ENCODE measurements at places on chromosomes 16 and 17.
A peak's percentile ranks its signal among the peaks of the same experiment; 100 is the strongest.

DNA sequence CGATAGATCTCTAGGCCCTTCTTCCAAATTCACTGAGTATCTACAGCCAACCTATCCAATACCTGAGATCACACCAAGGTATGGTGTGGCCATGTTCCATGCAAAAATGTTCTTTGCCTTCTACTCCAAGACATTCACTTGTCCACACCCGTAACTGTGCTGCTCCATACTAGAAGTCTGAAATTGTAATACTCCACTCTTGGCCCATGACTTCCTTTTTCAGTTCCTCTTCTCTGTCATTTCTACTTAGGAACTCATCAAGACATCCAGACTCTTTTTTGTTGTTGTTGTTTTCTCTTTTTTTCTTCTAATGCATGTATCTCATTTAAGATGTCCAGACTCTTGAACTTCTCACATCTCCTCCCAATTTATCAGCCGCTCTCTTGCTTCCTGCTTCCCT is 42.5 kb upstream of the KSR1 start:
- DNase-seq, result no peak

GRCh38 chr16:67016681-67017420 is 12.1 kb upstream of the CBFB start:
- no peak for DNase-seq

DNA sequence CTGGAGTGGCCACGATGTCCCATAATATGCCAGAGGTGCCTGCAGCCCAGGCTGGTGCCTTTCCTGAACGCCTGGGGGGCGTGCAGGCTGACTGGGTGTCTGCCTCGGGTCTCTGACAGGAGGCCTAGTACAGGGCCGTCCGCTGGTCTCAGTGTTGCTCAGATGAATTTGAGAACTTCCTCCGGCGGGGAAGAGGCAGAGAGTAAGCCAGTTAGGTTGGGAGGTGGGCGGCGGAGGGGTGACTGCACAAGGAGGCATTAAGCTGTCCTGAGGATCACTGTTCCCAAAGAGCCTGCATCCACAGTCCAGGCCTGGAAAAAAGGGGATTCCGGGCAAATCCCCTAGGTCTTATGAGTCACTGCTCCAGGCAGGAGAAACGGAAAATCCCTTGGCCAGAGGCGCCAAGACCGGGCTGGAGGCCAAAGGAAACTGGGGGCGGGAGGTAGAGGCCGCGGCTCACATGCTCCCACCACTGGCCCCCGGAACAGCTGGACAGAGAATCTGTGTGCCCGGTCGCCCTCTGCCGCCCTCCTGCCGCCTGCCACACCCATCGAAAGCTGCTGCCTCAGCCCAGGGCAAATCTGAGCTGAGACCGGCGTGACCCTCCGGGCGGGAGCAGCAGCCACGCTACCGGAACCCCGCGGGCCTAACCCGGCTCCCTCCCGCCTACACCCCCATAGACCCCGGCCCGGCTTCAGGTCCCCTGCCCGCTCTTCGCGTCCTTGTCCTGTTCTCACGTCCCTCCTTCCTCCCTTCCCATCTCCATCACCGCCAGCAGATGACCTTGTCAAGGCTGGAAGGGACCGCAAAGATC is 1.2 kb downstream of the TRIM47 start:
- peak; percentile 98 for DNase-seq

- DNase-seq, result no peak
These were observed 68.7 kb downstream of the ARSG start for GRCh38 chr17:68359791-68360535.

- no peak for DNase-seq
These were observed 1.5 kb downstream of the MRPL27 start for GRCh38 chr17:50371526-50371925.

DNA sequence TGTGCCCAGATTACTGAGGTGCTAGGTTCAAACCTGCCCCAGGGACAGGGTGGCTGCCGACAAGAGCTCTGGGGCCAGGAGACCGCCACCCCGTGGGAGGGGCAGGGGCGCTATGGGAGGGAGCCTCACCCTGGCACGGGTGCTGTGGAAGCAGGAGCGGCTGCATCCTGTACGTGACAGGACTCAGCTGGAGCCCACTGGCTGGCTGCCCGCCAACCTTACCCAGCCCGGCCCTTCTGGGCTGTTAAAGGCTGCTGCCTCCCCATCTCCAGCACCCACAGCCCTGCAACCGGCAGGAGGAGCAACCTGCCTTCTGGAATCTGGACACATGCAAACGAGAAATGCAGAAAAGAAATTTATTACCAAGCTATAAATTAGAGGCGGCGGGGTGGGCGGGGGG is 11.2 kb downstream of the PAM16 start:
- no peak for DNase-seq

DNA sequence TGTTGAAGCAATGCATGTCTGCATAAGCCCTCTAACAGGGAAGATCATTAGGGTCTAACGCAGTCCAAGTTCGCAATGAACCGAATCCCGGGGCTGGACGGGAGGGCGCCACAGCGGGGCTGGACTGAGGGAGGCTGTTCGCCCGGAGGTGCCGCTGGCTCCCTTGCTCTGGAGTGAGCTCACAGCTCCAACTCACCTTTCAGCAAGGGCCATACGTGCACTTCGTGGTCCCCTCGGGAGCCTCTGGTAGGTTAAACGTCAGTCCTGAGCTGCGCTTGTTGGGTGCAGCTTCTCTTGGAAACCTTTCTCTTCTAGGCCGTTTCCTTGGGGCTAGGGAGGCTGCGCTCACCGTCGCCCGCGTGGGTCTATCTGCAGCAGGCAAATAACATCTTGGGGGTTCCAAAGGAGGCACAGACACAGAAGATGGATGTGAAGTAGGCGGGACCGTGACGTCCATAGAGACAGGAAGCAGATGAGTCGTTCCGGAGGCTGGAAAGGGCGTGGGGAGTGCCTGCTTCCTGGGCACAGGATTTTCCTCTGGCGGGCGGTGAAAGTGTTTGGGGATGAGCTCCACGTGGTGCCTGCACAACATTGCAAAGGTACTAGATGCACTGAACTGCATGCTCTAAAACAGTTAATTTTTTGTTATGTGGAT is 21.9 kb downstream of the ATP2C2 start:
- peak; percentile 24 for DNase-seq

- no peak for DNase-seq
These were observed 57.8 kb downstream of the NLK start for GRCh38 chr17:28100251-28100650.

DNA sequence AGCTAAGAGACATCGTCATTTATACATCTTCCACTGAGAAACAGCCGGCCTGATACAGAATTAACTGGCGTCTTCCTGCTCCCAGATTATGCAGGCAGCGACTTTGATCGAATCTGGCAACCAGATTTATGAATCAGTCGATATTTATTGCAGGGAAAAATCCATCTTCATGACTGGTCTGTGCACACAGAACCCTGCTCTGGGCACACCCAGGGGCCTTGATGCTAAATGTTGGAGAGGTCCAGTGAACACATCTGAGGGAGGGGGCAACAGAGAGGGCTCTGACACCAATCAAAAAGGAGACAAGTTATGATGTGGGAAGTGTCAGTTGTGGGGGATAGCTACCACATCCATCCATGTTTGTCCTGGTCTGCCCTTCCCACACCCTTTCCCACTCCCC is 102.9 kb downstream of the TMEM132E start:
- no peak for DNase-seq

GRCh38 chr16:55508941-55509931 is at the start of gene LPCAT2:
TSS of gene LPCAT2 (plus strand) at chr16:55509072. CDS start at chr16:55509182, 110 bp downstream.
- peak; percentile 91 for DNase-seq

GRCh38 chr16:21708533-21709115 is 44.9 kb downstream of the OTOA start:
- peak; percentile 73 for DNase-seq

DNA sequence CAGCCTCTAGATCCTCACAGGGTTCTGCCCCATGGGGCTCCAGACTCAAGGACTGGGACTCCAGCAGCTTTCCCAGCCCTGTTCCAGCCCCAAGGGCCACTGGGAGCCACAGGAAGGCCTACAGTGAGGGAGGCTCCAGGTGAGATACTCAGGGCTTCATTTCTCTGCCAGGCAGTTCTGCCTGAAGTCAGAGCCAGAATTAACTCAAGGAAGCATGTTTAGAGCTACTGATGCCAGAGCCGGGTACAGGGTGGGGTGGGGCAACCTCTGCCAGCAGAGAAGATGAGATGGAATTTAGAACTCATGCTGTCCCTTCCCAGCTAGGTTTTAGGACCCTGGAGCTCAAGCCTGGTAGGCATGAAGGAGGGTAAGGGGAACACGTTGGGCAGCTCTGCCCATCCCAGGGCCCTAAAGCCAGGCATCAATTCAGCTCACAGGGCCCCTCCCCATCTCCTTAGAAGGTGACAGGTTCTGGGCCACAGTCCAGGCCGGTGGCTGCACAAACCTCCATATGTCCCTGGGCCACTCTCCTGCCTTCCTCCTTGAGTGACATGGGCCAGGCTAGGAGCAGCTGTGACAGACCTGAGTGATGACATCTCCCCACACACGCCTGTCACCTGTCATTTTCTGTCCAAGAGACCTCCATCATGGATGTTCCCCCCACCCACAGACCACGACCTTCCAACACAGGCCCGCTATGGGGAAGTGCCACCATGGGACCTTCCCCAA is 24.5 kb upstream of the SPPL2C start:
- no peak for DNase-seq

DNA sequence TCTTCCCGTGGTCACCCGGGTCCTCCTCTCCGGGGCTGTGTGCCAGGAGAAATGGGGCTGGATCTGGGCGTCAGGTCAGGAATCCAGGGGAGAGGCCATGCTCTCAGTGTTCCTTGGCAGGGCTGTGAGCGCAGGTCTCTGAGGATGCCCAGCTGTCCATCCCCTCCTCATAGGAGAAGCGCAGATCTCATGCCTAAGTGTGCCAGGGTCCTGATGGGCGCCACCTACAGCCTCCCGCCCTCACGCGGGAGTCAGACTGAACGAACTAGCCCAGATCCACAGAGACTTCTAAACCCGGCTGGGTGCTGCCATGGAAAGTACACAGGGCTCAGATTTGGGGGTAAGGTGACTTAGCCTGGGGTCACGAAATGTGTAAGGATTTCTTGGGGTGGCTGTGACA is 24.3 kb downstream of the MGRN1 start:
- DNase-seq, result no peak

GRCh38 chr17:79361221-79361734 is 249.6 kb downstream of the RBFOX3 start:
- no peak for DNase-seq

GRCh38 chr16:27508476-27508875 is 41.2 kb downstream of the GTF3C1 start:
- no peak for DNase-seq

DNA sequence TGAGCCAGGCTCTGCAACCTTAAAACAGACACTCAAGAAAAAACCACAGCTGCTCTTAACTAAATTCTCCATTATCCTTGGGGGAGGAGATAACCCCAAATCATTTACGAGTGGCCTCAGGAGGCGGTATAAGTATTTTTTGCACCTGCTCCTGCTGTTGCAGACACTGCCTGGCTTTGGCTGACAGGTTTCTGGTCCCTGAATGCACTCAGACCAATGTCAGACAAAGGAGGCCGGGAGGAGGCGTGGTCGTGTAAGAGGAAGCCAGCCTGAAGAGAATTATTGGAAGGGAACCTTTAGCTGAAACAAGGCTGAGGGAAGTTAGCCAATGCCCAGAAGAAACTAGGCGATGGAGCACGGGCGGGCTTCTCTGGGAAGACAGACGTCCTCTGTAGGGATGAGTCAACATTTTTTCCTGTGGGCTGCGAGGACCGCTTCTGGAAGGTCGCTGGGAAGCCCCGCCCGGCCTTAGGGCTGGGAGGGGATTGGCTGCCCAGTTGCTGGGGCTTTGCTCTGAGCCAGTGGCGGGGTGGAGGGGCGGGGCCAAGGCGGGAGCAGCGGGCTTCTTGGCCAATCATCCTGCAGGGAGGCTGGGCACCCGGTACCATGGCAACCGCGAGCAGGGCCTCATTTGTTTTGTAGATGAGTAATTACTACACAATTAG is 82.3 kb downstream of the CCDC182 start:
- DNase-seq, result peak; percentile 100

GRCh38 chr17:83054518-83055125 is 24.8 kb upstream of the METRNL start:
- DNase-seq, result no peak

DNA sequence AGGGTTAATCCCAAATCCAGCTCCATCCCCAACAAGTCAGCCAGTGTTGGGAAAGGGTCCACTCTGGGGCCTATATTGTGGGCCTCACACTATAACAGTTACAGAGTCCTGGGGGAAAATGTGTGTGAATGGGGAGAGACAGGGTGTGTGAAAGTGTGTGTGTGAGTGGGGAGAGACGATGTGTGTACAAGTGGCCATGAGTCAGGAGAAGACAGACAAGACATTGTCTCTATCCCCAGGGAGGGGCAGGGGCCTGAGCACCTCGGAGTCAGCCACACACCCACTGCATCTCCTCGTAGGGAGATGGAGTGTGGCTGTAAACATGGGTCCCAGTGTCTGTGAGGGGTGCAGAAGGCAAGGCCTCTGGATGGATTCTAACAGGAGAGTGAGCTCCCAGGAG is 2.9 kb downstream of the CRHR1 start:
- no peak for DNase-seq

GRCh38 chr17:66952031-66952524 is 12.4 kb upstream of the CACNG4 start:
- DNase-seq, result peak; percentile 97

DNA sequence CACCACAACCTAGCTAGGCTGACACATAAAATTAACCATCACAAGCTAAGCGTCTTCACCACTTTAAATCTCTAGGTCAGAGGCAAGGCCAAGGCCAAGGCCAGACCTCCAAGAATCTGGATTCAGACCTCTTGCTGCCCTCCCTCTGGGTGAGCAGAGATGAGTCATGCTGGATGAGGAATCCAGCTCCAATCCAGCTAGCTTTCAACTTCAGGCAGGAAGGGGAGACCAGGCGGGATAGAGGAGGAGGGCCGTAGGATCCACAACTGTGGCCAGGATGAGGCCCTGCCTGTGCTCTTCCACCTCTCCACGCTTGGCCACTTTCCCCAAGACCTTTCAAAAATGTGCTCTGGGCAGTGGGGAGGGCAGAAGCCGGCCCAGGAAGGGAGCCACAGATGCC is 14.7 kb downstream of the LRRC75A start:
- peak; percentile 95 for DNase-seq

DNA sequence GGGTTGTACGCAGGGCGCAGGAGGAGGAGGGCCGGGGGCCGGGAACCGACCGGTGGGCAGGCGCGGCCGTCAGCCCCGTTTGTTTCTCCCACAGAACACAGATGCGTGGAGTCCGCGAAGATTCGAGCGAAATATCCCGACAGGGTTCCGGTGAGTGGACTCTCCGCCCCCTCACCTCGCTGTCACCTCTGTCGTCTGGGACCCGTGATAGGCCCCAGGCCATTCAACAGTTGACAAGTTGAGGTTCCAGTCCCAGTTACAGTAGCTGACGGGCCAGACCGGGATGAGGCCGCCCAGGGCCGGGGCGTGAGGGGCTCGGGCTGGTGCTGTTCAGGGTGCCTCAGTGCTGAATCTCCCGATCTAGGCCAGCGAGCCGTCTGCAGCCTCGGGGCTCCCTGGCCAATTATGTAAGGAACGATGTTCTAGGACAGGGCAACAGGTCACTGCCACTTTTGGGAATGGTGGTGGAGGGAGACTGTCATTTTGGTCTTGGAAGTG is 628 bp downstream of the GABARAPL2 start:
- DNase-seq, result peak; percentile 45

- DNase-seq, result no peak
These were observed 59.9 kb downstream of the SEC14L1 start for GRCh38 chr17:77200711-77201110.
